Stimulated activated CD4-positive, alpha-beta T cell treated with anti-CD3 and anti-CD28 coated beads, Interleukin-1b, Interleukin-23, amount 100 ng/mL, for 24 hours (primary cell): ENCODE measurements at places on chromosomes 5 and 9.

DNA sequence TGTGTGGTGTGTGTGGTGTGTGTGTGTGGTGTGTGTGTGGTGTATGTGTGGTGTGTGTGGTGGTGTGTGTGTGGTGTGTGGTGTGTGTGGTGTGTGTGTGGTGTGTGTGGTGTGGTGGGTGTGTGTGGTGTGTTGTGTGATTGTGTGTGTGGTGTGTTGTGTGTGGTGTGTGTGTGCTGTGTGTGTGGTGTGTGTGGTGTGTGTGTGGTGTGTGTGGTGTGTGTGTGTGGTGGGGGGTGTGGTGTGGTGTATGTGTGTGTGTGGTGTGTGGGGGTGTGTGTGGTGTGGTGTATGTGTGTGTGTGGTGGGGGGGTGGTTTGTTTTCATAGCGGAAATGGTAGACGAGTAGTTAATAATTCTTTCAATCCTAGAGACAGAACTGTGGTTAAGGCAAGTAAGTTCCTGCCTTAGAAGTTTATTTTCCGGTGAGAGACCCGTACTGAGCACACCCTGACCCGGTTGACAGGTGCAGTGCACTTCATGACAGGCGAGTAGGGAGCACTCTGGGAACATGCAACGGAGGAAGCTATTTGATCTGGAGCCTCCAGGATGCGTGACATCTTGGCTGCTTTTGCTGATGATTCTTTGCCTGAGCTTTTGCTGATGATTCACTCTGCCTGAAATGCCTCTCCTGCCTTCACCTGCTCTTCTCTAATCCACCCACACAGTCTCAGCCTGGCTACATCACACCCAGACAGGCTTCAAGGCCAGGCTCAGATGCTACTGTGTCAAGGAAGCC is 21.7 kb upstream of the FAT2 start:
- DNase-seq: peak; percentile 54

- no peak for DNase-seq
Observed at GRCh38 chr5:125835293-125836172, 587.7 kb upstream of the GRAMD2B start.

- no peak for DNase-seq
Observed at GRCh38 chr5:6436715-6437331, 11.8 kb upstream of the UBE2QL1 start.

DNA sequence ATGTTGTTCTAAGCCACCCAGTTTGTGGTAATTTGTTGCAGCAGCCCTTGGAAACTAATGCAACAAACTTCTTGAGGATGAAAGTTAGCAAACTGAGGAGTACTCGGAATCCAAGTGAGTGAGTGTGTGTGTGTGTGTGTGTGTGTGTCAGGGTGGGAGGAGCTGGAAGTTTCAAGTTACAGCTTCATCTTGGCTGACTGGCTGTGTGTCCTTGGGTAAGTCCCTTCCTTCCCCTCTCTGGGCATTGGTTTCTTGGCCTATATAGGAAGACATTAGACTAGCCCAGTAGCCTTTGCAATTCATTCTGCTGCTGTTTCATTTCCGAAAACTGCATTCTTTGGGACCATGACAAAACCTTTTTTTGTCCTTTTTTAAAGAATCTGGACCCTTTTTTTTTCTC is 157.2 kb downstream of the MELK start:
- no peak for DNase-seq
